Activated naive CD8-positive, alpha-beta T cell treated with anti-CD3 and anti-CD28 coated beads, Interleukin-2, amount 10 ng/mL, durations not matched to agents 7 days and 5 days (primary cell): ENCODE measurements at places on chromosomes 7 and 10. TPM values are rescaled to one million over a fixed set of nuclear protein-coding genes. Genes with fewer than 3 reads are reported as not detected.

DNA sequence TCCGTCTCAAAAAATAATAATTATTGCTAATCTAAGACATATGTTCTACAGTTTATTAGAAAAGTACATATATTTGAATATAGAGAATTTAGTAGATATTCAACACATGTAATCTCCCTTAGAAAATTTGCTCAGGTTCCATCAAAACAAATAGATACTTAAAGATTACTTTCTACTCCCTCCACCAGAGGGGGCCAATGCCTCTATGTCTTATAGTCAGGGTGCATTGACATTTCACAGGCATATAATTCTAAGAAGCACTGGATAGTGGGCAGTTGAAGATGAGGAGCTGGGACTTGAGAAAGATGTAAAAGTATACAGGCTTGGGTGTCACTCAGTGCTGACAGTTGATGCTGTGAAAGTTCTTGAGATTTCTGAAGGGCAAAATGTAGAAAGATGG, 301.6 kb upstream of the HPS1 start:
- DNase-seq: no peak

- no peak for DNase-seq
These were observed 35.1 kb downstream of the ADD3 start for GRCh38 chr10:110042891-110043290.

GRCh38 chr10:29569795-29570194, 65.0 kb downstream of the SVIL start:
- no peak for DNase-seq

DNA sequence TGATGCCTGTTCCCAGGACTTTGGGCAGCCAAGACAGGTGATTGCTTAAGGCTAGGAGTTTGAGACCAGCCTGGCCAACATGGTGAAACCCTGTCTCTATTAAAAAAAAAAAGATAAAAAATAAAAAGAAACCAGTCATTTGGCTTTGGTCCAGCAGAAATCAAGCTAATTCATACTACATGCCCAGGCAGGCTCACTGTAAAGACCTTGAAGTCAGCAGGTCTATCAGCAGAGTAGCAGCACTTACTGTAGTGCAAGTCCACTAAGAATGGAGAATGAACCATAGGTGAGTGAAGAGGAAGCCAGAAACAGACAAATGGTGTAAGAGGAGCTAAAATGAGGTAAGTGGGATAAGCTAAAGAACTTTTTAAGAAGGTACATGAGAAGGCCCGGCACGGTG, 24.7 kb downstream of the PSPH start:
- DNase-seq: no peak

GRCh38 chr7:155203059-155203881, 94.4 kb upstream of the INSIG1 start:
- no peak for DNase-seq

- no peak for DNase-seq
These were observed 1140.8 kb upstream of the AUTS2 start for GRCh38 chr7:68457481-68457880.

- no peak for DNase-seq
These were observed 129.0 kb downstream of the MARCHF5 start for GRCh38 chr10:92419740-92420545.

- no peak for DNase-seq
These were observed 1.4 kb upstream of the PDE1C start for GRCh38 chr7:32071466-32072091.

- no peak for DNase-seq
These were observed 153.7 kb downstream of the PLXNA4 start for GRCh38 chr7:132422502-132423111.

DNA sequence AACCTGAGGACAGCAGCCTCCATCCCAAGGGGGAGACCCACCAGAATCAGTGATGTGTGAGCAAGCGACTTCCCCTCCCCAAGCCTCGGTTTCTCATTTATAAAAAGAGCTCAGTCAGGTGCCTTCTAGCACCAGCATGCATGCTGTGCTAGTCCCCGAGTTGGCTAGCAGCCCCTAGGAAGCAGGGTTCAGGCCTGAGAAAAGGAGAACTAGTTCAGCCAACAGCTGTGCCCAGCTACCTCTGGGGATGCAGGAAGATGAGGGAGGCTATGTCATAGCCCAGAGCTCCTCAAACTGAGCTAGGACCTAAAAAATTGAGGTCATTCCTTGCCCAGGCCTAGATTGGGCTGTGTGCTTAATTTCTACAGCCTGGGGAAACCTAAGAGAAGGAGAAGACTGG, 13.7 kb downstream of the DRGX start:
- DNase-seq: no peak

DNA sequence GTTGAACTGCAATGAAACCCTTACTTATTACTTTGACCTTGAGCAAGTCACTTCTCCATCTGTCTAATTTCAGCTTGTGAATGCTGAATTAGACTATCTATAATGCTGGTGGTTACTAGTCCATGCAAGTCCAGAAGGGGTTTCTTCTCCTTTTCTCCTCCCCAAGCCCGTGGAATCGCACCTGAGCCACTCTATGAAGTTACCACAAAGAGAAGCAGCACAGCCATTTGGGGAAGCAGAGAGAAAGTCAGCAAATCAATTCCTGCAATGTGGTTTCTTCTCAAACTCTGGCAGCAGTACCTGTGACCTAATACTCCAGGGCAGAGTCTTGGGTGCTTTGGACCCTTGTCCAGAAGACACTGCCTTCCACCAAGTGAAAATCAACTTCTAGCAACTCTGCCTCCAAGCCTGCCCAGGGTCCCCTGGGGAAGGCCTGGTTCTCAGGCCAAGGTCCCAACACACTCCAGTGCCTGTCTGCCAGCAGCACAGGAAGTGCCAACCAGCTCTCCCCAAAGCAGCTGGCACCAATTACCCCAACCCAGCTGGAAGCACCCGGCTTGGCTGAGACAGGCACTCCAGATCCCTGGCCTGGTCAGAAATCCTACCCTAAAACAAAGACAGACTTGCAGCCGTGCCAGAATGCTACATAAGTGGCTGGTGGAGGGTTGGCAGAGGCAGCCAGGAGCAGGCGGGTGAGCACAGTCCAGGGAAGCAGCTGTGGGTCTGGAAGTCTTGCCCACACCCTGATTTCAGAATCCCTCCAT, 200.3 kb downstream of the LSM5 start:
- no peak for DNase-seq

The DEPP1 gene
- total RNA-seq: not detected

The ADCYAP1R1 gene
- total RNA-seq: not detected

The TMEM176A gene
- not detected for total RNA-seq

The MUC12 gene
- not detected for total RNA-seq

The ZNF862 gene
- 45.6 TPM for total RNA-seq
